ENCODE measurements at places on chromosomes 12 and 14.

DNA sequence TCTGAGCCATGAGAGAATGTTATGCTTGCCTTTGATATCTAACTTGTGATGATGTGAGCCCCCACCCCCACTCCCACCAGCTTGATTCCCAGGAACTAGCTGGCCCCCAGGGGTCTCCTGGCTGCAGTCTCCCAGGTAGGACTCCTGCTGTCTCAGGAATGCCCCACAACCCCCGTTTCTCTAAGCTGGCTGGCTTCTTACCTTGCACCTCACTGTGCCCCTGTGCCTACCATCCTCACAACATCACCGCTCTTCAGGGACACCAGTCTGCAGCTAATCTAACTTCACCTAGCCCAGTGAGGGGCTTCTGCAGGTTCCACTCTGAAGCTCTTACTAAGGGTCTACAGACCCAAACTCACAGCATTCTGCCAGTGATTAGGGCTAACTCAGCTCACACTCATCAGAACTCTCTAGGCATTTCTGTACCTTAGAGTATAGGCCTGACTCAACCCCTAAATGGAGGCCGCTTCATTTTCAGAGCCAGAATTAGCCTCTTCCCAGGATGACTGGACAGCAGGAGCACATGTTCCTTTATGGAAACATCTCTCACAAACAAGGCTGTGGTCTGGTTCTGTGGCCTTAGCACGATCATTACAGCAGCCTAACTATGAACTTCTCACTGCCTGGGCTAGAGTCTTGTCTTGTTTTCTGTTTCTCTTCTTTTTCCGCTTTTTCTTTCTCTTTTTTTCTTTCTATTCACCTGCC lies 72.8 kb upstream of the IFNG-AS1 start:
- no peak for DNase-seq

GRCh38 chr14:42047421-42048055 lies 440.9 kb downstream of the LRFN5 start:
- no peak for DNase-seq

- DNase-seq: no peak
Observed at GRCh38 chr12:96219700-96220206, 25.6 kb downstream of the ELK3 start.

DNA sequence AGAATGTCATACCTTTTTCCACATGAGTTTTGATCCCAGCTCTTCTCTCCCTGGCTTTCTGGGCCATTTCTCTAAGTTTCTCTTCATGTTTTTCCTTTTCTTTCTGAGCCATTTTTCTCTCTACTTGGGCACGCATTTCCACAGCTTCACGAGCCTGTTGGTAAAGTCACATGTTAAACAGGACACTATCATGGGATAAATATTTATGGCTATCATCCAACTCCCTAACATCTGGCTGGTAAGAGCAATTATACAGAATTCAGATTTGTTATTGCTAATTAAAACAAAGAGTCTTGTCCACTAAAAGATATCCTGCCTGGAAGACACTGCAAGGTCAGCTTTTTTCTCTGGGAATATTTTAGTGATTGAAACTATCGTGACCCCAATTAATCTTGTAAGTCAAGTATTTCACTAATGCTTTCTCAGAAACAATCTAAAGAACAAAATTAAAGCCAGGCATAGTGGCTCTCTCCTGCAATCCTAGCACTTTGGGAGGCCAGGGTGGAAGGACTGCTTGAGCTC lies 23.1 kb downstream of the SLIRP start:
- DNase-seq: no peak

- DNase-seq: no peak
Observed at GRCh38 chr12:54046809-54047159, 6.9 kb upstream of the HOXC4 start.

- no peak for DNase-seq
Observed at GRCh38 chr14:51023964-51024363, 70.9 kb downstream of the TRIM9 start.

DNA sequence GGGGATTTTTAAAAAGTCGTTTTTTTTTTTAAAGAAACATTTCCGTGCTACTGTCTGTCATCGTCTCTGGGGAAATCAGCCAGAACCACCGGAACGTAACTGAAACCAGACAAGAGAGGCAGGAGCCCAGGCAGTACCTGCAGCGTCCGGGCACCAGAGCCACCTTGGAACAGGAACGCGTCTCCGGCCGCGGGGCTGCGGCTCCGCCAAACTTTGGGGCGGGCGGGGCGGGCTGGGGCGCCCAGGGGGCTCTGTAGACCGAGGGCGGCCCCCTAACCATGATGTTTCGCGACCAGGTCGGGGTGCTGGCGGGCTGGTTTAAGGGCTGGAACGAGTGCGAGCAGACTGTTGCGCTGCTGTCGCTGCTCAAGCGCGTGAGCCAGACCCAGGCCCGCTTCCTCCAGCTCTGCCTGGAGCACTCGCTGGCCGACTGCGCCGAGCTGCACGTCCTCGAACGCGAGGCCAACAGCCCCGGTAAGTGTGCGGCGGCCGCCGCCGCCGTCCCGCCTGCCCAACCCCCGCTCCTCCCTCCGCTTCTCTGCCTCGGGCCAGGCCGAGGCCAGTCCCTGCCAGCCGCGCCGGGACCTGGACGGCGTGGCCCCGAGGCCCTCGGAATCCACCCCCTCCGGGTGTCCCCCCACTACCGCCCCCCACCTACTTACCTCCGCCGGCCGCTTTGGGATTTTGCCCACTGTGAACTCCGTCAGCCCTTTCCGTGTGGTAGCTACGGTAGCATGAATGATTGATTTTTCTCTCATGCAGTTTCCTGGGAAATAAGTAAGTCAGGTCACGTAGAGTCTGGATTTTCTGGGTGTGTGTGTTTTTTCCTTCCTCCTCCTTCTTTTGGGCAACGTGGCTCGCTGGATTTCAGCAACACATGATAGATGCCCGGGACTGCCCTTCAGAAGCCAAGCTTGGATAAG lies 972 bp downstream of the SAMD4A start:
- DNase-seq: no peak

DNA sequence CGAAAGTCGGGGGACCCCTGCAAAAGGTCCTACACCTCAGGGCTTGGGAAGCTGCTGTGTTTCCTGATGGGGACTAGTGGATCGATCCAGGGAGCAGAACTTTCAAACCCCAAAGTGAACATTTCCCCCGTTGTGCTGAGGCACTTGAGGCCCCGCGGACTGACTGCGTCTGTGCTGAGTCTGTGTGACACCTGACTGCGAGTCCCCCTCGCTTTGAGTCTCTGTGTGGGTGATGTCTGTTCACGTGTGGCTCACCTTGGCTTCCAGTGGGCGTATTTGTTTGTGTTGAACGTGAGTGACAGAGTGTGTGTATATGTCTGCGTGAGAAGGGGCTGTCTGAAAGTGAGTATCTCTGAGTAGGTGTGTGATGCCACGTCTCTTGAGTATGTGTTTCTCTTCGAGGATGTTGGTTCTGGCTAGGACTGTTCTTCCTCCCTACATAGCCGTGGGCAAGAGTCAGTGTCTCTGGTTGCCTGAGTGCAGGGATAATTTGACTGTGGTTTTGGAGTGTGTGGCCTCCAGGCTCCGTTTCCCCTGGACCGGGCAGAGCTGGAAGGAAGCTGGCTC lies 1.3 kb downstream of the TEAD4 start:
- DNase-seq: no peak

GRCh38 chr12:102026728-102027127 lies 35.1 kb downstream of the WASHC3 start:
- no peak for DNase-seq

DNA sequence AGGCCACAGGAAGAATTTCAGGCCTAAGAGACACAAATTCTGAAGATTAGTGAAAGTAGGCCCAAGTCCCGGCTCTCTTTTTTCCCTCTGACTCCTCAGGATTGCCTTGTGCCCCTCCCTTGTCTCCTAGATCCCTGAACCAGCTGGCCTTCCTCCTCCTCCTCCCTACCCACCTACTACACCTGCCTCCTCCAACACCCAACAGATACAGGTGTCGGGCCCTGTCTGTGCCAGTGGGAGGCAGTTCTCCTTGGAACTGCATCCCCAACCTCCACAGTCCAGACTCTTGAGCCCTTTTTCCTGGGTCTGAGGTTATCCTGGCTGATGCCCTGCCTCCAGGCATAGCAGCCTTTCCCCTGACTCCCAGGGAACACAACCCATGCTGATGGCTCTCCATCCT lies 1.8 kb downstream of the PPP1R1A start:
- DNase-seq: no peak
